SIG-M5 (cell line): ENCODE measurements at places on chromosomes 7 and 10.
A peak's percentile ranks its signal among the peaks of the same experiment; 100 is the strongest.

DNA sequence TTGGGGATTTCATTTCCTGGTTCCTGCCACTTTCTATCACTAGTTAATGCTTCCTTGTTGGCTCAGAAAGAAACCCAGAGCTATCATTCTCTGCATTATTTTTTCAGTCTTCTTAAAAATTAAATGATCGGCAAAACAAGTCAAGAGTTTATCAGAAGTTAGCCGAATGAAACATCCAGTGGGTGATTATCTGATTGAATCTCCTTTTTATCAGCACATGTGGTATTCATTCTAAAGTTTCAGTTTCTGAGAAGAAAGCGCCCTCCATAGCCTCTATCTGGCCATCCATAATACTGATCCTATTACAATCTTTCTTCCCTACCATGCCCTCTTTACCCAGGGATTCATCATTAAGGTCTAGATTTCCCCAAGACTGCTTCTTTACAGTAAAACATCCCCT, 71.8 kb downstream of the OSBPL3 start:
- no peak for DNase-seq

DNA sequence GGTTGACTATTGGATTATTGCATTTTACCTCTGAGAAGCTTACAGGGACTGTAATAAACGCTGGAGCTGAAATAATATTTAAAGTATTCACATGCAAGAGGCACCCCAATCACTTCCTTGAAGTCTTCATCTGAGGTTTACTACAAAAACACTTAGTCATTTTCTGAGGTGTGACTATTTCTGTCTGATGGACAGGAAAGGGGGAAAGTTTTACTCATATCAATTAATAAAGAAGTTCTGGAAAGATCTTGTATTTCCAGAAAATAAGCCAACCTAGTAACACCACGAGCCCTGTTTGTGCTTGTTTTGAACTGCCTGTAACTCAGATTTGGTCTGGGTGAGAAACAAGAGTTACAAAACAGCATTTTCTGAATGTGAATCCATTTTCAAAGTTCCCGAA, 63.9 kb upstream of the PRKCQ start:
- no peak for DNase-seq

GRCh38 chr7:12436896-12437535, 33.4 kb upstream of the VWDE start:
- no peak for DNase-seq

DNA sequence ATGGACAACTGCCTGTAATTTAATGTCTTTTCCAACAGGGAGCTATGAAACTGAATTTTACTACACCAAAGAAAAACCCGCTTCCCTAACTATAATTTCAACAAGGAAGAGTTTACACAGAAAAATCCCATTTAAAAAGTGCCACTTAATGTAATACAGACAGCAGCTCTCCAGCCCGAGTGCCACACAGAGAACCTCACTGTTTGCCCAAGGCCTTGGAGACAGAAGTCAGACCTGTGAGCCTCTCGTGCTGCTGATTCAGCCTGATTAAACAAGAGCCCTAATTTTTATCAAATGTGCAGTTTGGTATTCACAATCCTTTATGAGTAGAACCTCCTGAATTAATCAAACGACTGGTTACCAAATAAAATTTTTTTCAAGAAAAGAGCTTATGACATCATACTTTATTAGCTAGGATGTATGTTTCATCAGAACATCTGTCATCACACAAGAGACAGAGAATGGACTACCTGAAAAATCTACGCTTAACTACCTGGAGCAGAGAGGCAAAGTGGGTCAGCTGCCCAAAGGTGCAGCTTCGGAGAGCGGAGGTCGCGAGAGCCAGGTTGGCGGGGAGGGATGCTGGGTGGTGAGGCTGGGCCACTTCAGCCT, 543.6 kb downstream of the SDK1 start:
- no peak for DNase-seq

GRCh38 chr7:617614-618538, 98.2 kb upstream of the PDGFA start:
- DNase-seq, result no peak

- DNase-seq, result no peak
These were observed 7.7 kb downstream of the ACSM6 start for GRCh38 chr10:95201736-95202135.

- no peak for DNase-seq
These were observed 5.0 kb downstream of the TNS3 start for GRCh38 chr7:47576866-47577306.

GRCh38 chr7:135970682-135971365, 6.3 kb downstream of the MTPN start:
- peak; percentile 29 for DNase-seq

DNA sequence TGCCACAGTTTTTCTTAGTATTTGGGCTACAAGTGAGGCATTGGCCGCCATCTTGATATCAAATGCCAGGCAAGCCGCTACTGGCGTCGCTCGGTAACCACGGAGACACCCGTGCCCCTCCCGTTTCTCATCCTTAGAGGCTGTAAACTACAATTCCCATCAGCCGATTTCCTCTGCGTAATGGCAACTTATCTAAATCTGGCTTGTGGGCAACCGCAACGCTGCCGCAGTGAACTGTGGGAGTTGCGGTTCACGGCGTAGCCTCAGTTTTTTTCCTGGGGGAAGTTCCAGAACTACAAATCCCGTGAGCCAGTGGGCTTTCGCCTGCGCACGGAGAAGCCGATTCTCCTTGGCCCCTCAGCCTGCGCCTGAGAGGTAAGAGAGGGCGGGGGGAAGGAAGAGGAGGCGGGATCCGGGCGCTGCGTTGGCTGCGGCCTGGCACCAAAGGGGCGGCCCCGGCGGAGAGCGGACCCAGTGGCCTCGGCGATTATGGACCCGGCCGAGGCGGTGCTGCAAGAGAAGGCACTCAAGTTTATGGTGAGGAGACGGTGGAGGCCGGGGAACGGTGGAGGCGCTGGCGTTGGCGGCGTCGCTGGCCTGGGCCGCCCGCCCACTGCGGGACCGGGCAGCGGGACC, at the start of gene BTRC:
Gene BTRC (plus strand): TSS at position 474 of the 636 bp plus-strand sequence. CDS start 16 bp downstream, at position 490.
- peak; percentile 96 for DNase-seq

DNA sequence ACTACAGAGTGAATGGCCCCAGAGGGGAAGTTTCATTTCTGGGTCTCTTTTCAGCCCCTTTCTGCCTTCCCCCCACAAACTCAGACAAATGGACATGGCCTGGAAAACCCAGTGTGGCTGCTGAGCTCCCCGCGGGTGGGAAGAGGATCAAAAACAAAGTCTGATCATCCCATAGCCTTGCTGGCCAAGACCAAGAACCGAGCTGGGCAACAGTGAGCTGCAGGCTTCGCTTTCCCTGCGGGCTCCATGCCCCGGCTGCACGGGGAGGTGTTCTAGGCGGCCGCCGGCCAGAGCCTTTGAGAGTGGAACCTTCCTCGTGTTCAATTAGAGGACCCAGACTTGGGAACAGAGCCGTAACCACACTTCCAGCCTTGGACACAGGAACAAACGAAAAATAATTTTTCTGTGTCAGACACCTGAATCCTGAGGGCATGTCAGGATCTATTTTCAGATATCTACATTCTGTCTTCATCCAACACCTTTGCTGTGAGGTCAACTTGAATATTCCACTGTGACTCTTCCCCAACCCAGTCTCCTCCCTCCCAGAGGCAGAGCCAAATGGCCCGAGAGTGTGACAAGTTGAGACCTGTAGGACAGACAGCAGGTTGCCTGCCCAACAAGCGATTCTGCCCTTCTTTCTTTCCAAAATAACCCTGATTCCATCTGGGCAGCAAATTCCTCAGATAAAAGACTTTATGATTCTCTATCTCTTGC, 26.0 kb downstream of the WDR86 start:
- DNase-seq, result no peak

DNA sequence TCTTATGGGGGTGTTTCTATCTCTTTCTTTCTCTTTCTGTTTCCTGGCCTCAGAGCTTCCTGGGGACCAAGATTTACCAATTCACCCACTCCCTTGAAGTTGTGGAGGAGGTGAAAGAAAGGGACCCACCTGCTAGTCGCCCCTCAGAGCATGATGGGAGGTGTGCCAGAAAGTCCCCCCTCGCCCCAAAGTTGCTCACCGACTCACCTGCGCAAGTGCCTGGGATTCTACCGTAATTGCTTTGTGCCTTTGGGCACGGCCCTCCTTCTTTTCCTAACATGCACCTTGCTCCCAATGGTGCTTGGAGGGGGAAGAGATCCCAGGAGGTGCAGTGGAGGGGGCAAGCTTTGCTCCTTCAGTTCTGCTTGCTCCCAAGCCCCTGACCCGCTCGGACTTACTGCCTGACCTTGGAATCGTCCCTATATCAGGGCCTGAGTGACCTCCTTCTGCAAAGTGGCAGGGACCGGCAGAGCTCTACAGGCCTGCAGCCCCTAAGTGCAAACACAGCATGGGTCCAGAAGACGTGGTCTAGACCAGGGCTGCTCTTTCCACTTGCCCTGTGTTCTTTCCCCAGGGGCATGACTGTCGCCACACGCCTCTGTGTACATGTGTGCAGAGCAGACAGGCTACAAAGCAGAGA, 12.2 kb downstream of the AQP1 start:
- DNase-seq, result no peak

DNA sequence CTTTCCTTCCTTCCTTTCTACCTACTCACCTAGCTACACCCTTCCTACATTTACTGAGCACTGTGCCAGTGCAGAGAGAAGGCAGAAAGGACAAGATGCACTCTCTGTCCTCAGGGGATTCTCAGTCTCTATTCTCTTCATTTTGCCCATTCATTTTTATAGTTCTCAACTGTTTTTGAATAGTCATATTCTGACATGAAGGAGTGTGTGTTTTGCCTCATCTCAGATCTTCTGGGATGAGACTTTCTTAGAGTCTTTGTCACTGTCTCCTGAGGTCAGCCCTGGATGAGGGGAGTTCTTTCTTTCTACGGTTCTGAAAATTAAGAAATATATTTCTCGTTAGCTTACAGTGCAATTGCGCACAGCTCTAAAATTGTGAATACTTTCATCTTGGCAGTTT, 21.3 kb downstream of the CLCN1 start:
- DNase-seq, result no peak

DNA sequence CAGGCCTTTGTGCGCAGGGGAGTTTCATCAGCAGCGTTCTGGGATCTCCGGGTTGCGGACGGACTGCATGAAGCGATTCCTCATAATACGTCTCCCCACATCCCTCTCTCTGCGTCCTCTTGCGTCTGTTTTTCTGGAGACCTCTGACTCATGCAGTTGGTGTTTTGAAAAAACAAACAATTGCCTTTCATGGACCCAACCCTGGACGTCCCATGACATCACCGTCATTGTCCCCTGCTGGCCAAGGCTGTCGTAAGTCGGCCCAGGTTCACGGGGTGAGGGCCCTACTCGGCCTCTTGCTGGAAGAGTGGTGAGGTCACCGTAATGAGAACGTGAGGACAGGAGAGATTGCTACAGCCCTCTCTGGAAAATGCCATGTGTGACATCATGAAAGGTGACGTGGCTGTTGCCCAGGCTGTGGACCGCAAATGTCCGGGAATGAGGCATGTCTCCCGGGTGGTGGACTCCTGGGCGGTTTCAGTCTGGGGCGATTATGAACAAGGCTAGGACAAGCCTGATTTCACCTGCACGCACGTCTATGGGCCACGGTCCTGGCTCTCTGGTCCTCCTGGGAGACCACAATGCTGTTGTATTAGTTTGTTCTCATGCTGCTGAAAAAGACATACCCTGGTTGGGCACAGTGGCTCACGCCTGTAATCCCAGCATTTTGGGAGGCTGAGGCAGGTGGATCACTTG, 9.8 kb upstream of the MAFK start:
- DNase-seq, result no peak

DNA sequence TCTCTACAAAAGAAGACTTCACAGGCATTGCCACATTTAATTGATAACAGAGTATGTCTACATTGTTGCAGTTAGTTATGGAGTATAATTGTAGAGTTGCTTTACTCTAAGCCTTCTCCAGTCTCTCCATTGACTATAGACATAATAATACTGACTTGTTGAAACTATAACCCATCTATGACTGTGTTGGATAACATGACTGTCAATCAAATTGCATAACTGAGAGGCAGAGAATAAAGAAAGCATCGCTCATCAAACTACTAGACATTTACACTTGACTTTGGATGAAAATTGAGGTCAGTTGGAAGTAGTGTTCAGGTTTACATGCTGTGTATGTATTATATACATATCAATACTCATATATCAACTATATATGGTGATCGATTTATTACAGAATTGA, 3.4 kb upstream of the ATXN7L1 start:
- DNase-seq, result no peak

DNA sequence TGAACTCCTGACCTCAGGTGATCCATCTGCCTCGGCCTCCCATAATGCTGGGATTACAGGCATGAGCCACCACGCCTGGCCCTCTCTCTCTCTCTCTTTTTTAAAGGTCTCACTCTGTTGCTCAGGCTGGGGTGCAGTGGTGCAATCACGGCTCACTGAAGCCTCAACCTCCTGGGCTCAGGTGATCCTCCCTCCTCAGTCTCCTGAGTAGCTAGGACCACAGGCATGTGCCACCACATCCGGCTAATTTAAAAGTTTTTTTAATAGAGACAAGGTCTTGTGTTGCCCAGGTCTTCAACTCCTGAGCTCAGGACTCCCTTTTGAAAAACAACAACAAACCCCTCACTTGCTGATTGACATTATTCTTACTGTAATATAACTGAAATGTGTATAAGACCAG, 11.6 kb downstream of the PALD1 start:
- DNase-seq, result no peak

DNA sequence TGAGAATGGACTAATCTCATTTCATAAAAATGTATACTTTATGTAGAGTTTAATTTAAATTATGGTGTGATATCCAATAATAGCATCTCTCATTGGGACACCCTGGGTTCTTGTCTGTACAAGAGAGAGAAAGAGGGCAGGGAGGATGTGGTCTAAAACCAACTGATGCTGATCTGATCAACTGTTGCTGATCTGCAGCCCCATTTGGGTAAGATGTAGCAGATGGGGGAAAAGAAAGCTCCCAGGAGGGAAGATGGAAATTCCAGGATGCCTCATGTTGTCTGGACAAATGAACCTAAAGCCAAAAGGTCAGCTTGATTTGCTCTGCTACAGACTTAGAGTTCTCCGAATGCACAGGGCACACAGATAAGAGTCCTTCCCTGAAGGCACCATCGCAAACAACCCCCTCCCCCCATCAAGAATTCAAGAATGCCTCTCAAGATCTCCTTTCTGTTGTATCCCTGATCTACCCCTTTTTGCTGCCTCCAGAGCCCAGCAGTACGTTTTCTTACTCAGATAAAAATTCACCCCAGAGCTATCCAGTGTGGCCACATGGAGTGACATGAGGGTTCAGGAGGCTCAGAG, 171.4 kb upstream of the INHBA start:
- DNase-seq, result no peak

DNA sequence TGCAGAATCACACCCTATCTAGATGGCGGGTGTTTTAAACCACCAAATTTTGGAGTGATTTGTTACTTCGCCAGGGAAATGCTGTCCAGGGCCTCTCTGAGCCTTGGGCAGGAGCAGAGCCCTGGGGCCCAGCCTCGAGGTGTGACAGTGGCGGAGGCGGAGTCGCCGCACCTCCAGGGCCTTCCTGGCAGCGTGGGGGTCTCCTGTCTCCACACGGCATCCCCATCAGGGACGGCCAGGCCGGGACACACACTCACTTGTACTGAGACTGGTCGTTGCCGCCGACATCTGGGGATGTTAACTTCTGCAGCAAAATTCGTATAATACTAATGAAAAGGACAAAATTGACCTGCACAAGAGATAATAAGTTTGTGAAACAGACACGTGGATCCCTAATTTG, 110.7 kb downstream of the VIPR2 start:
- no peak for DNase-seq

GRCh38 chr10:132059760-132060508, 5.8 kb upstream of the JAKMIP3 start:
- DNase-seq, result no peak
